Cardiac septum (tissue), 1 donor: ENCODE measurements at places on chromosomes 16 and 17.

GRCh38 chr16:3879887-3880564 lies 487 bp downstream of the CREBBP start:
- peak; percentile 90 for DNase-seq

- DNase-seq, result peak; percentile 76
Observed at GRCh38 chr16:57689762-57690558, 4.6 kb upstream of the DRC7 start.

DNA sequence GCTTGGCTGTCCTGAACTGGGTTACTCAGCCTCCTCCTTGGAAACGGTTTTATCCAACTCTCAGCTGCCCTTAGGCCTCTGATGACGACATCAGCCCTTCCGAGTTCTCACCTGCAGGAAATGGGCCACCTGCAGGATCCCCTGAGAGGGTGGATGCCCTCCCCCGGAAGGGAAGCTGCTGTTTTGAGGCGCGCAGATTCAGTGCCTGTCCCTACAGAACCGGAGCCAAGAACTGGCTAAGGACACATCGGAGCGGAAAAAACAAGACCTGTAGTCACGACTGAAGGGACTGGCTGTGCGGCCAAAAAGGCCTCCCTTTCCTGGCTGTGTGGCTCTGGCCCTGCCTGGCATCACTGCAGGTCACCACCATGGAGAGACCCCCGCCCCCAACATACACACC lies 11.7 kb upstream of the C16orf95 start:
- no peak for DNase-seq

- DNase-seq, result no peak
Observed at GRCh38 chr16:13969711-13970110, 49.8 kb downstream of the ERCC4 start.

GRCh38 chr17:57331423-57331822 lies 75.1 kb downstream of the MSI2 start:
- no peak for DNase-seq

DNA sequence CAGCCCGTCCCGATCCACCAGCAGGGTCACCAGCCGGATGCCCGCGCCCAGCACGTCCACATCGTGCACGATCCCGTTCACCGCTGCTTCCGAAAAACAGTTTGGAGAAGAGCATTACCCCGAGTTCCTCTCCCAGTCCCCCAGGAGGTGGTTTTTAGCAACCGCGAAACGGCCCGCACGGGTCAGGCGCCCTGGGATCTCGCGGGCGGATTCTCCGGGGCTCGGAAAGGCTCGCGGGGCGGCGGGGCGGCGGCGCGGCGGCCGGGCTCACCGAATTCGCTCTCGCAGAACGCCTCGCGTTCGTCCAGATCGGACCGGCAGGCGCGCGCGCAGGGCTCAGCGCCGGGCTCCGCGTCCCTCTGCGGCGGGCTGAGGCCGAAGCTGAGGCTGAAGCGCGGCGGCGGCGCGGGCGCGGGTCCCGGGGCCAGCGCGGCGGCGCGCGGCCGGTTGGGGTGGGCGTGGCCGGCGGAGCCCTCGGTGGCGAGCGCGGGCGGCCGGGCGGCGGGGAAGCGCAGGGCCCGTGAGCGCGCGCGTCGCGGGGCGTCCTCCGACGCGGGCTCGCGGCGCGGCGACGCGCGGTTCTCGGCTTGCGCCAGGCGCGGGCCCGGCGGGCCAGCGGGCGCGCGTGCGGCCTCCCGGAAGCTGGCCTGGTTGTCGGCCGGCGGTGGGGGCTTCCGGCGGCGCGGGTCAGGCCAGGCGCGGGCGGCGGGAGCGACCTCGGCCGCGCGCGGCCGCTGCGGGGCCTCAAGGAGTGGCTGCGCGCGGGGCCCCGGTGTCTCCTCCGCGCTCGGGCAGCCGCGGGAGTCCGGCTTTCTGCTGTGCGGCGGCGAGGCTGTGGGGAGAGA lies 2.9 kb downstream of the C17orf58 start:
- DNase-seq, result peak; percentile 90

GRCh38 chr17:77572065-77572601 lies 386.4 kb upstream of the TNRC6C start:
- peak; percentile 62 for DNase-seq

- DNase-seq, result no peak
Observed at GRCh38 chr16:23754594-23755483, at the start of gene CHP2. Gene CHP2 (plus strand): TSS chr16:23755026. CDS start chr16:23755050, 24 bp downstream.
